ENCODE measurements at places on chromosomes 11 and 22.

- DNase-seq, result no peak
These were observed 47.0 kb upstream of the B3GNT6 start for GRCh38 chr11:76987203-76987602.

DNA sequence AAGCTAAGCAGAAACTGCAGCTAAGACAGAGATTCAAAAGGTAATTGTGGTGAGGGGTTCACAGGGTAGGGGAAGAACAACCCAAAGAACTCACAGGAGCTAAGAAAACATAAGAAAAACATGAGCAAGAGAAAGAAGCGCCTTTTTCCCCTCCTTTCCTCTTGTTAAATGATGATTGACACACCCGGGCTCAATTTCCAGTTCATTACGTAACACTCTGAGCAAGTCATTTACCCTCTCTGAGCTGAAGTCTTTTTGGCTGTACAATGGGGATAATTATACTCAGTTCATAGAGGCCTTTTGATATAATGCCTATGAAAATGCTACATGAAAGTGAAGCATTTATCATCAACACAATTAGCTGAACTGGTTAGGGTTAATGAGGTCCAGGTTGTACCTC, 17.2 kb downstream of the LRP4 start:
- no peak for DNase-seq

DNA sequence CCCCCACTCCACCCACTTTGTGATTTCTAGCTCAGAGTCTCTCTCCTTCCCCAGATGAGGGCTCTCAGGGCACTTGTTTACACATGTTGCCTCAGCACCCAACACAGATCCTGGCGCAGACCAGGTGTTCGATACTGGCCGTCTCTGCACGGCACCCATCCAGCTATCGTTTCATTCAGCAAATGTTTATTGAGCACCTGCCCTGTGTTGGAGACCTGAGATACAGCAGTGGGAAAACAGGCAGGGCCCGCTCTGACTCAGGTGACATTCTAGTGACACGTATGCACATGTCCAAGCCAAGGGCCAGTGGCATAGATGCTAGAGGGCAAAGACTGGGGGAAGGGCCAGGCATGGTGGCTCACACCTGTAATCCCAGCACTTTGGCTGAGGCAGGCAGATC, 71.9 kb downstream of the NFAM1 start:
- DNase-seq, result no peak

DNA sequence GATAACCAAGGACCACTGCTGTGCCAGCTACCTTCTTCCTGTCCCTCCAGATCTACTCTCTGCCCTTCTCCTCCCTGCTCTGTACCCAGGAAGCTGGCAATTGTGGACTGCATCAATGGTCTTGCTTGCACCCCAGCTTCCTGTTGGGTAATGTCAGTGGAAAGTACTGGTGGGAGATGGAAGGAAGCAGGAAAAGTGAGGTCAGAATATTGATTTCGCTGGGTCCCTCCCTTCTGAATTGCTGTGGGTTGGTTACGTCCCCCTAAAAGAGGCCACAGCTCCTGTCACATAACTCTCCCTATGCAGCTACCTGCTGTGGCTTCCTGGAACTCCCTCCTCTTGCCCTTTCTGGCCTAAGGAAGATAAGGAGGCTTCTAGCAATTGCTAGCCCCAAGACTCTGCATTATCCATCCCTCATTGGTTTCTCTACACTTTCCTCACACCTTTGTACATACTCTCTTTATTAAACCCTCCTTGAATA, 81.2 kb downstream of the RASSF10 start:
- DNase-seq, result no peak

DNA sequence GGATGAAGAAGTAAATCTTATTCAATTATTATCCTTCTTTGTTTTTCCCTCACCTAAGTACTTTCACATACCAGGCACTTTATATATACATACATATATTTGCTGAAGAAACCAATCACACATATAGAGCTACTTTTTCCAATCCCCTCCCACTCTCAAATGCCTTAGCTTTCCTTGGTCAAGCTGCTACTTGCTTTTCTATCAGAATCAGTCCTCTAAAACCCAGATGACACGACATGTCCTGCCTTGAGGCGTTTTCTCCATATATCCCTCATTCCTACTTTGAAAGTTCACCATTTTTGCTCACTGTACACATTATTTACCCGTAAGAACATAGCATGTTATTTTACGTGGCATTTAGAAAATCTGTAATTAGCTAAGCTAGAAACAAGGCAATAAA, 5.4 kb downstream of the RAB38 start:
- no peak for DNase-seq

DNA sequence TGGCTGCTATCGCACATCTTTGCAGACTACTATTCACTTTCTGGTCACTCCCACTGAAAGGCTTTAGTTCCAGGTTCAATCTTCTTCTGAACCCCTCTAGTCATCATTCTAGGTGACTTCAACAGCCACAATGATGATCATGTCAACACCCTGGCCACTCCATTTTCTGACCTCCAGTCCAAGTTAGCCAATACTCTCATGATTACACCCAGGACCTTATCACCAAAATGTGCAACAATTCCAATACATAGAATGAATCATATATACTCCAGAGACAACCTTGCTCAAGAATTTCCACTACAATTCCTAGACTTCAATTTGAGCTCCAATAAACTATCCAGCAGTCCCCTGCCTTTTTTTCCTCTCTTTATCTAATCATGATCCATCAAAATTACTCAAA, 70.7 kb downstream of the PAK1 start:
- DNase-seq, result no peak

DNA sequence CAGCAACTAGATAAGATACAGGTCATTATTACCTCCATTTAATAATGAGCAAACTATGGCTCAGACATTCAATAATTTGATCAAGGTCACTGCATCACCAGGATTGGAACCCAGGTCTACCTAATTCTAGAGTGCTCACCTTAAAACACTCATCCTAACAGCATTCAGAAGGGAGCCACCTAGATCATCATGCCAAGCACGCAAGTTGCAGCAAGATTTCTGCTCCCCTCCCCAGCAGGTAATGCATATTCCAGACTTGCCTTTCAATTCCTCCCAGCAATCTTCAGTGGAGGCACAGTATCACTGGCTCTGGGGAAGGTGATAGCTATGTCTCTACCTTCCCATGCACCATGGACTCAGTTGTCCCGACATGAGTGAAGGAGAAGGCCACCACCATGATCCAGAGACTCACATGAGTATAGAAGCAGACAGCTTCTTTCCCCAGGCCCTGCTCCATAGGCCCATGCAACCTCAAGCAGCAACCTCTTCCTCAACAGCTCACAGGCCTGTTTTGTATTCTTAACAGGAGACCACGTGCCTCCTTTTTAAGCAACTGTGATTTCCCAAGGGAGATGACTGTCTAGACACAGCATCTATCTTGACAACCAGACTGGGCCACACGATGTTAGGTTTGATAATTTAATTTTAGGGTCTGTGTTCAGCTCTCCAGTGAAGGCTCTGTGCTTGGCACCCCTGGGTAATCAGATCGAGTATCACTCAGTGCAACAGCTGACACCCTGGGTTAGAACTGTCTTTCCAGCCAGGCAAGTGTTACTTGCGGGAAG, 36.4 kb downstream of the RAB30 start:
- no peak for DNase-seq

GRCh38 chr11:6320411-6321155, at the start of gene CAVIN3:
Gene CAVIN3, minus strand, starts transcription at chr11:6320501. Its CDS starts 25 bp downstream, at chr11:6320476.
- DNase-seq, result no peak

GRCh38 chr22:38831166-38831945, 12.5 kb downstream of the NPTXR start:
- no peak for DNase-seq

GRCh38 chr11:101738452-101738851, 154.6 kb upstream of the TRPC6 start:
- DNase-seq, result no peak

DNA sequence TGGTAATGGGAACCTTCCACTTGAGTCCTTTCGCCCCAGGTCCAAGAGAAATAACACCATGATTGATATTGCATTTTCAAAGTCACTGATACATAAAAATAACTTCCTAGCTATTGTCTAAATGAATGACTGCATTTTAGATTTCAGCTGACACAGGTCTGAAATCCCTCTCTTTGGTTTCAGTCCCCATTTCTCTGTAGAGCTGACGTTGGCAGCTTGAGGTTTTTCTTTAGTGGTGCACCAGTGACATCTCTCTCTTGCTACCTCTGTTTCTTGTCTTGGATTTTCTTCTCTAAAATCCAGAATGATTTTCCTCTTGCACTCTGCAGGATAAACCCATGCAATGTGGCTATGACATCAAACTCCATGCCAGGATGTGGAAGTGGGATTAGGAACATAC, 31.7 kb upstream of the SORL1 start:
- DNase-seq, result no peak

DNA sequence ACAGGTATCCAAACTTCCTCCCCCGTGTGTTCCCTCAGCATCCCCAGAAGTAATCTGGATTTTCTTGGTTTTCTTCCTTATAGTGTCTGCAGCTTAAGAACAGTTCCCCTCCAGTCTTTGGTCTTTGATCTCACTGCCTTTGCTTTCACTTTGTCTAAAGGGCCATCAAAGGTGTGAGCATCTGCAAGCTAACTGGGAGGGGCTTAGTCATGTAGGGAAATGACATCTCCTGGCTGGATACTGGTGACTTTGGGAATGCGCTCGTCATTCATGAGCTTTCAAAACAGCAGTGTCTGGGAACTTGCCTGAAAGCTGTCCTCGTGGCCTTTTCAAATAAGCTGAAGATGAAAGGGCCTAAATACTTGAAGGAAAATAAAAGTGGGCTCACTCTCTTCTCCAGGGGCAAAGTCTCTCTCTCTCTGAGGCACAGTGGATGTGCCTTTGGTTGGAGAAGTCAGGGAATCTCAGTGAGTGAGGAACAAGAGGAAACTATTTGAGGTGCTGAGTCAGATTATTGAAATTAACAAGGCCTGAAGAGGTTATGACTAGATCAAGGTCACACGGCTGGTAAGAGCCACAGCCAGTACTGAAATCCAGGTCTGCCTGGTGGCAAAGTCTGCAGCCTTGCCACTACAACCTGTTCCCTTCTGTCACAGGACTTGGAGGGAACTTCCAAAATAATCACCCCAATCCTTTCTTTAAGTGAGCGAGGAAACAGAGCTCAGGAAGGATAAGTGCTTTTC, 45.6 kb upstream of the TENM4 start:
- no peak for DNase-seq

DNA sequence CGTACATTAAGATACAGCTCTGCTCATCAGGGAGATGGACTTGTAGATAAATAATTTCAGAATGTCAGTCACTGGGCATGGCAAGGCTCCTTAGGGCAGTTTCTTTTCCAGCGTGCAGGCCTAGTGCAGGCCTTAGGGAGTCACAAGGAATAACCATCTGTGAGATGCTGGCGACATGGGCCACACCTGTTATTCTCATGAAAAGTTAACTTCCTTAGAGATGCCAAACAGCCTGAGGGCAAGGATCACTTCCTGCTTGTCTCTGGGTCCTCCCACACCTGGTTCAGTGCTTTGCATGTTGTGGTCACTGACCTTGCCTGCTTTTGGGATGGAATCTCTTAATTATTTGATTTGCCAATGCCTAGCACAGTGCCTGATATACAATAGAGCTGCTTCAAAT, 70.6 kb downstream of the ST3GAL4 start:
- DNase-seq, result no peak

- no peak for DNase-seq
These were observed 1.9 kb downstream of the MS4A10 start for GRCh38 chr11:60786811-60787567.

DNA sequence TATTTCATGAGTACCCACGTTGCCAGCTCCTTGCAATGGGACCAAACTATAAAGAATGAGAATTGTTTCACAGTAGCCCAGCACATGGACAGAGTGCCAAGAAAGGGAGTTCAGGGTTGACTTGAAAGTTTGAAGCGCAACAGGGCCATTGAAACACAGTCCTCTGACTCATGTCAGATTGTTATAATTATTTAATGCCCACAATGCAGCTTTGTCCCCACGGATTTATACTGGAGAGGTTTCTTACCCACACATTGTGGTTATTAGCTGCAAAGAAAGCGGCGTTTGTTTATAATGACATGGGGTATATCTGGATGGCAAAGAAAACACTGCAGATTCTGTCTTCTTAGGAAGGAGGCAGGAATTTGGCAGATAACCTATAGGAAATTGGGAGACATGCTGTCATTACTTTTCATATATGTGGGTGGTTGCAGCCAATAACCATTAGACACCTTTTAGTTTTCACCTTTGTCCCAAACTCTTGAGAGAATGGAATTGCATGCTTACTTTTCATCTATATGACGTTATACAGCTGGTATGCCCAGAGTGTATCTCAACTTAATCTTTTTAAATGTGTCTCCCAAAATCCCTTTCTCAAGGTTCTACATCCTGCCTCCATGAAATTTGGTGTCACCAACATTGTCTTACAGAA, 143.6 kb downstream of the TEAD1 start:
- no peak for DNase-seq

DNA sequence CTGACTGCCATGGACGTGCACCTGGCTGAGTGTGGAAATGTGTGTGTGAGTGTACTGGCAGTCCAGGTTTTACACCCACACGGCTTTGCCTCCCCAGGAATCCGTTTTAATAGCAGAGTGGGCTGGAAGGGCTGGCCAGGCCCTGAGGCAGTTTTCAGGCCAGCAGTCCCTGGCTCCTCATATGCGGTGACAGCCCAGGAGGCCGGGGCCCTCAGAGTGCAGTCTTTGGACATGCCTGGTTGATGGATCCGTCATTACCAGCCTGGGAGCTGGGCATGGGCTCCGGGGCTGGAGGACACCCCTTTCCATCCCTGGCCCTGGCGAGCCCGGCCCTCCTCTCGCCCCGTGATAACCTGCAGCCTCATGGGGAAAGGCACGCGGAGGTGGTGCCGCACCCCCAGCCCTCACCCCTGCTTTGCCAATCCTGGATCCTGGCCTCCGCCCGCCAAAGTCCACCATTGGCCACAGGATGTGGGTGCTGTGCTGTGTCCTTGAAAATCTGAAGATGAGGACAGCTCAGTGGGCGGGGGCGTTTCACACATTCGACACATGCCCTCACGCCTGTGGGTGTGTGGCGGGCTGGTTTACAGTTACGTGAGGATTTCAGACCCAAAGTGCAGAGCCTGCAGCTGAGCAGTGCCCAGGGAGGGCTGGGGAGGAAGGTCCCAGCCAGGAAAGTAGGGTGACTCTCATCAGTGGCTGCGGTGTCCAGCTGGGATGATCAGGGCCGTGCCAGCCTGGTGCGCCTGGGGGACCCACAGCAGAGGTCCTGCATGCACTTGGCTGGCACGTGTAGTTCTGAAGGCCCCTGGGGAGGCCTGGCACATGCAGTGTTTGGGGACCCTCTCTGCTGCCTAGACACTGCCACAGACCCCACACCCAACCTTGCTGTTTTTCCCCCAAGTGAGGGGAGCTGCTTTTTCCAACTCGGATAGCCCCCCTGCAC, 55.1 kb downstream of the RTN4R start:
- no peak for DNase-seq

Measured in activated CD8-positive, alpha-beta memory T cell treated with anti-CD3 and anti-CD28 coated beads for 4 hours (primary cell).